Urinary bladder (tissue), 4 donors: ENCODE measurements at places on chromosomes 7 and 10.

GRCh38 chr10:103853428-103854264 lies 1.7 kb downstream of the SH3PXD2A start:
- DNase-seq = no peak

DNA sequence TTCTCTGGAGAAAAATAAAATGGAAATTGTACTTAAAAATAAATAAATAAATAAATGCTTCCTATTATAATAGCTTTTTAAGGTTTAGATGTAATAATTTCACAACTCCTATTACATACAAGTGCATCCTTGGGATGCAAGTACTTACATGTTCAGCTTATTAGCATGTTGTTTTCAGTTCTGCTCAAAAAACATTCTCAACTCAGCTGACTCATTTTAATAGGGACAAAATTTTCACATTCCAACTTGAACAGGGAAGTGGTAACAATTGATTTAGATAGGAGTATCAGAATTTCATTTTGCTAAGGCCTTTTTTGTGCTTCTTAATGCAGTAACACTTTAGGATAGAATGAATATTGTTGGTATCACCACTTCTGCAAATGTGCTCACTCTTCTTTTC lies 16.7 kb upstream of the PAPSS2 start:
- DNase-seq = no peak

GRCh38 chr10:22319980-22320558 lies 830 bp upstream of the BMI1 start:
- no peak for DNase-seq

DNA sequence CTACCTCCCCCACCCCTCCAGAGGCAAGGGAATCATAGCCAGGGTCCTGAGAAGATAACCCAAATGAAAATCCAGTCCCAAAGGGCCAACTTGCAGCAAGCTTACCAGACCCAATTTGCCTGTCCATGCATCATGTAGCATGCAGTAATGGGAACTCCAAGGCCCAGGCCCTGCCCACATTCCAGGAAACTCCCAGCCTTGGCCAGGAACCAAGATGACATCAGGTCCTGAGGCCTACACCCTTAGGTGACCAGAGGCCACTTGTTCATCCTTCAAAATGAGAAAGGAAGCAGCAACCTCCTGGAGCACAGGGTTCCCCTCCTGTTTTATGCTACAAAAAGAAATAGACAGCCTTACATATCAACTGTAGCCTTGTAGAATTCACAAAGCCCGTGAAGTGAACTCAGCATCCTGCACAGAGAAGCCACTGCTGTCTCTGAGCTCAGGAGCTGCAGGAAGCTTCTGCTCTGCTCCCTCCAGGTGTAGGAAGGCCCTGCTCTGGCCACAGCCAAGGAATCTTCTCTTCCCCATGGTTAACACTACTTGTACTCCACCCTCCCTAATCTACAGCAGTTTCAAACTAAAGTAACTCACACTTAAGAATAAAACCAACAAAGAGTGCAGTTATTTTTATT lies 30.3 kb upstream of the GRB10 start:
- no peak for DNase-seq

DNA sequence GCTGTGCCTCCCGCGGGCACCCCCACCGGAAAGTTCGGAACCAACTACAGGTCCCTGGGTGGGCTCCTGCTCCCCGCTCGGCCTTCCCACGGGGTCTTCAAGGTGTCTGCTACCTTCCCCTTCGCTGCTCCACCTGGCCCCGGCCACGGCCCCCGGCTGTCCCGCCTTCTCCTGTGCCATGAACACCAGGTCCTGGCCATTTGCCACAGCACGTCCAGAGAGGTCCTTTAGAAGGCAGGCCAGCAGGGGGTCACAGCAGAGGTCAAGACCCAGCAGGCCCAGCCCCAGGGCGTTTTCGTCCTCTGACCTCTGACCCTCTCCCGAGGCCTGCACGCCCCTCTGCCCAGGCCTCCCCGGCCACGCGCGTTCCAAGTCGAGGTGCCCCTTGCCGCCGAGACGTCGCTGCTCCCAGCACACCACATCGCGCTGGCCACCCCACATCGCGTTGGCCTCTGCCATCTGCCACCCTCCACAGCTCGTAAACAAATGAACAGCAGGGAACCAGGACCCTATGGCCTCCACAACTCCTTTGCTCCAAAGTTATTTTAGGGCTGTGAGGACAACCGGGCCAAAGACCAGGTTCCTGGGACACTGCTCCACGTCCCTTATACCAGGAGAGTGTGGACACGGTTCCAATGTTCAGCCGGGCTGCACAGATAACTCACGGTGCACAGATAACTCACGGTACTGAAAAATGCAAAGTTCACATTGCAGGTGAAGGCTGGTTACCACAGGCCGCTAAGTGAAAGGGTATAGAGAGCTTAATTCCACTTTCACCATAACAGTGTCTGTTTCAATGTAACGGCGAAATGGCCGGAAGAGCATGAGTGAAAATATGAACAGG lies 74.3 kb downstream of the CFAP46 start:
- DNase-seq = no peak

DNA sequence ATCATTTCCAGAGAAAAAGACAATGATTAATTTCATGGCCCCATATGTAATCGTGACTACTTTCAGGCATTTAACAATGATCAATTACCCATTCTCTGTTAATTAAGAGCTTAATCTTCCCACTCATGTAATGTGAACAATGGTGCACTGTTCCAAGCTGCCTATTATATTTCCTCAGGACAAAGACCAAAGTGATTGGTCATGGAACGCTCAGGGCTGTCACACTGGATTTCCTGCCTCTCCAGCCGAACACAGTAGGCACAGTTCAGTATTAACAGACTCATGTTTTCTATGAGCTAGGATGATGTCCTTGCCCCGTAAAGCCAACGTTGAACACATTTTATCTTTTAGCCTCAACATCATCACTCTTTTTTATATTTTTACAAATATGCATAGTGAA lies 142.7 kb upstream of the FZD8 start:
- no peak for DNase-seq

DNA sequence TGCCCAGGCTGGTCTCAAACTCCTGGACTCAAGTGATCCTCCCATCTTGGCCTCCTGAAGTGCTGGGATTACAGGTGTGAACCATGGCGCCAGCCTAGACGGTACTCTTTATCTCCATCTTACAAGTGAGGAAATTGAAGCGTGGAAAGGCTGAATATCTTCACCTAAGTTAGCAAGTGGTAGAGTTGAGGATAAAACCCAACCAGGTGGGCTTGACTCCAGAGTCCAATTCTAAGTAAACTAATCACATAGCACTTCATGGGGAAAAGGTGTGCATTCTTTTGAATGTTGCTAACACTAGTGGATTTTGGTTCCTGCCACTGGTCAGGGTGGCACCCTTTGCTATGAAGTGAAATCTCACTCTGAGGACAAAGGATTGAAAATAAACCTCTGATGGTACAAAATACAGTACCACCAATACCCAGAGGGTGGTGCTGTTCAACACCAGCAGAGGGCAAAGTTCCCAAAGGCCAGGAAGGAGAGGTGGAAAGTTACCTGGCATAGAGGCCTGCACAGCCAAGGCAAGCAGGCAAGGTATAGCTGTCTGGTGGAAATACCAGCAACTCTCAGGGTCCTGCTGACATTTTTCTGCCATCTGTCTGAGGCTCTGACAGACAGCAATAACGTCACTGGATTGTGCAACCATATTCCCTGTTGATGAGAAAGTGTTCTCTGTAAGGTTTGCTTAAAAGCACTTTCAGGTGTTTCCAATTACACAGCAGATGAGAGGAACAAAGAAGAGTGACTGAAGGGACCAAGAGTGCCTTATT lies 17.6 kb downstream of the ZDHHC16 start:
- no peak for DNase-seq
